ENCODE measurements at places on chromosomes 1 and 21.

DNA sequence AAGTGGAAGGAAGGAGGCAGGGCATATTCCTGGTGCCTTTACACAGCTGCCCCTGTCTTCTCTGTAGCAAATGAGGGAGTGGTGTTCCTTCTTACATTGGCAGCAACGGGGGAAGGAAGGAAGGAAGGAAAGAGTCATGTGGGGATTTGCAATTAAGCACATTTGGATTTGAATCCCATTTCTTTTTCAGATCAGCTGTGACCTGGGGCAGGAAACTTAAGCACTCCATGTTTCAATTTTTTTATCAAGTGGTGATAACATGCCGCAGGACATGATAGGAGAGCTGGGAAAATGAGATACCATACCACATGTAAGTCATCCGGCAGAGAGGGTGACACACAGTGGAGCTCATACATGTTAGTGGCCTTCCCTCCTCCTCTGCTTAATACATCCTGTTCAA lies 186.8 kb downstream of the APP start:
- peak; percentile 9 for DNase-seq

GRCh38 chr1:30764939-30765555 lies 7.5 kb upstream of the LAPTM5 start:
- DNase-seq: no peak

DNA sequence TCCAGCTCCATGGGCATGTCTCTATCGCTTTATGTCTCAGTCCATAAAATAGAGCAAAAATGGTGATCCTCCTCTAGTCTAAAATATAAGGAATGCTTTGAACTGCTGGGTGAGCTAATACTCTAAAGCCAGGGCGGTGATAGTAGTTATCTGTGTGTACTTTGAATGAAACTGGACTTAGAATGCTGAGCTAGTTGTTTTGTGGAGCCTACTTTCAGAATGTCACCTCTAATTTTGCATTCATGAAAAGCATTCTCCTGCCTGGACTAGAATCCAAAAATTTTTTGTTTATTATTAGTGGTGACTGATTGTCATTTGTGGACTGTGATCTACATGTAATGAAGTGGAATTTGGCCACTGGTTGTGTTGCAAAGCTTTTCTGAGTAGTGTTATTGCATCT lies 241.6 kb upstream of the C1orf105 start:
- DNase-seq: no peak

DNA sequence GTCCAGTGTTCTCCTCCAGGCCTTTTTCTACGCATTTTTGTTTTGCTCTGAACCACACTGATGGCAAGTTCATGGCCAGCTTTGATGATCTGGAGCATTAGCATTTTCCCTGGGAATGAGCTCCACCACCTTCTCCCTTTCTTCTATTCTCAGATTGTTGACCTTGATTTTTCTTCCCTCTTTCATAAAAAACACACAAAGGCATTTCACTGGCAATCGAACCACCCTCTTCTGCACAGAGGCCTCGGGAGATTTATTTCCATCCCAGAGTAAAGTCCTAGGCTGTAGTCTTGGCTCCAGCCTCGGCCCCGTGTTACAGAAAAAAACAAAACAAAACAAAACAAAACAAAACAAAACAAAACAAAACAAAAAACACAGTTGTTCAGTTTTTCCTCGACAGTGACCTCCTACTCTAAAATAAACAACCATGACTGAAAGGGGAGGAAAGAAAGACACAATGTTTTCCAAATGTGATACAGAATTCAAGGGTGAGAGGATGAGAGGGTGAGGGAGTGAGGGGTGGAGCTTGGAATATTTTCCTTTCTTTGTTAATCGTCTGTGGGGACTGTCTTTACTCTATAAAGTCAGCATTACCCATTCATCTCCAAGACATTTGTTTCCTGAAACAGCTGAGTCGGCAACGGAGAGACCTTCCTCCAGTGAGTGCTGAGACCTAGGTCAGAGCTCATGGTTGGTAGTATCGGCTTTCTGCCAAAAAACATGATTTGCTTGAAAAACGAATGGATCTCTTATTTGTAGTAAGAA lies 29.8 kb upstream of the RNF186 start:
- DNase-seq: no peak

GRCh38 chr1:196857188-196857587 lies 30.7 kb upstream of the CFHR4 start:
- no peak for DNase-seq

DNA sequence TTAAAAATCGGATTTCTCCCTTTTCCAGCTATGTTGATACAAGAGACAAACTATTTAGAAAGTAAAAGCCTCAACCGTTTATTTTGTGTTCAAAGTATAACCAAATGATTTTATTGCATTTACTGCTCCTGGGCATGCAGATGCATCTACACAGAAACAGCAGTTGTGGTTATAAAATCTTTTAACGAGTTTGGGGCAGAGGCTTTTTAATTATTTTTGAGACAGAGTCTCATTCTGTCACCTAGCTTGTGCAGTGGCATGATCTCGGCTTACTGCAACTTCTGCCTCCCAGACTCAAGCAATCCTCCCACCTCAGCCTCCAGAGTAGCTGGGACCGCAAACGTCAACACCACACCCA lies 33.6 kb downstream of the ZNF496 start:
- DNase-seq: no peak

DNA sequence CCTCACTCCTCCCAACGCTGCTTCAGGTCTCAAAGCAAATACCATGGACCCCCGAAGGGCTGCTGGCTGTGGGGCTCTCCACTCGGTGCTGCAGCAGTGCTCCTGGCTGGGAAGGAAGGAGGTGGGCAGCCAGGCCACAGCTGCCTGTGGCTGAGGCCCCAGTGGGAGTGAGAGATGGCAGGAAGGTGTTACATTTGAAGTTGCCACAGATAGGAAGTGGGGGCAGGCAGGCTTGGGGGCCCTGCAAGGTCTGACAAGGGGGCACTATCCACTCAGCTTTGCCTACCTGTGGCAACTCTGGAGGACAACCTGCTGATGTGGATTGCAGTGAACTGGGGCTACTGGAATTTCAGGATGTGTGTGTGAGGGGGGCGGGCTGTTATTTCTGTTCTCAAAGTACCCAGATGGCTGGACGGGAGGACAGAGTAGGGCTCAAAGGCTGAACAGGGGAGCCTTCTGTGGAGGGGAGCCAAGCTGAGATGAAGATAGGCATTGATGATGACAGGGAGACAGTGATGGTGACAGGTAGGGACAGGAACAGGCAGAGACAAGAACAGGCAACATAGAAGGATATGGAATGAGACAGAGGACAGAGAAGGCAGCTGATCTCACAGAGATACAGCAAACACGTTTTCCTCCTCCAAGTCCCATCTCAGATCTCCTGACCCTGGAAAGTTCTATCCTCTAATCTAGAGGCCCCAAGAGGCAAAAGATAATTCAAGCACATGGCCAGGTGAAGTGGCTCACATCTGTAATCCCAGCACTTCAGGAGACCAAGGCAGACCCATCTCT lies 1.8 kb downstream of the ZNF683 start:
- no peak for DNase-seq

DNA sequence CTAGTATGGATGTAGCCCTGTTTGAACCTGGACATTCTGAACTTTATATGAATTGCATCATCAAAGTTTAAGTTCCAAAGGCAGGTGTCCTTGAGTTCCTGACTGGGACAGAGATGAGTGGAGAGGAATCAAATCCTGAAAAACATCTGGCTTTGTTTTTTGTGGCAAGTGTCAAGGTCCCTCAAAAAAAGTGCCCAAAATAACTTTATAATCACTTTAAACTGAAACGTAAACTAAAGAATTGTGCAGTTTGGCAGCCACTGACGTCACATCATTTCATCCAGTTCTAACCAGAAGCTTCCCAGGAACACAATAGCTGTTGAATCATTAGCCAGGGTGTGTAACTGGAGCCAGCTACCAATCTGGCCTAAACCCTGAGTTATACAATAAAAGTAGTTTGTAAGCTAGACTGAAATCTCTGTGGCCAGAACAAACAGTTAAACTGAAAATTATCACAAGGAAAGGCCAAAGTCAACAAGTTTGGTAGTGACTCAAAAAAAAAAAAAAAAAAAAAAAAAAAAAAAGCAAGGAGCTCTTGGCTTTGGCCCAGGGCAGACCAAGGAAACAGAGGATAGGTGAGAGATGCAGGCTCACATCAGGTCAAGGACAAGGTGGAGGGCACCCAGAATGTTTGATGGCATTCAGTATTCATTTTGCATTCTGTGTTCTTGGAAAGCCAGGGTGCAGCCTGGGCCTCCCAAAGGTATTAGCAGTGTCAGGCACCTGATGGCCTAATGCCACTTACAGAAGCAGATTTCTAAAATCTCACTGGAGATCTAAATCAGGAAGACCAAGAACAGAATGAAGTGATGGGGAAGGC lies 74.3 kb downstream of the TNFSF18 start:
- DNase-seq: no peak

DNA sequence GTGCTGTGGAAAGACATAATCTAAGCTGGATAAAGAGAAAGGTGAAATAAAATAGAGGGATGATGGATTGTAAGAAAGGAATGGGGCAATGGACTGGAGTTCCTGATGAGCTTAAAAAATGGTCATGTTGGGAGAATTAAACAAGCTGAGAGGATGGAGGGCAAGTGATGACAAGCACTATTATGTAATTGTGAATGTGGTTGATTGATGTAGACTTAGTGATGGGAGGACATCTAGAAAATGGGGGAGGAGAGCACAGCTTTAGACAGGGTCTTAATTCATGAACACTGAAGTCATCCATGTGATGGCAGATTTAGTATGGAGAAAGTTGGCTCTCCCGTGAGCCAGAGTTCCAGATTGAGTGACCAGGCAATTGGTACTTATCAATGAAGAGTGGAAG lies 29.0 kb downstream of the DNAH14 start:
- no peak for DNase-seq

GRCh38 chr1:26020330-26020768 lies 1.2 kb upstream of the EXTL1 start:
- peak; percentile 55 for DNase-seq

DNA sequence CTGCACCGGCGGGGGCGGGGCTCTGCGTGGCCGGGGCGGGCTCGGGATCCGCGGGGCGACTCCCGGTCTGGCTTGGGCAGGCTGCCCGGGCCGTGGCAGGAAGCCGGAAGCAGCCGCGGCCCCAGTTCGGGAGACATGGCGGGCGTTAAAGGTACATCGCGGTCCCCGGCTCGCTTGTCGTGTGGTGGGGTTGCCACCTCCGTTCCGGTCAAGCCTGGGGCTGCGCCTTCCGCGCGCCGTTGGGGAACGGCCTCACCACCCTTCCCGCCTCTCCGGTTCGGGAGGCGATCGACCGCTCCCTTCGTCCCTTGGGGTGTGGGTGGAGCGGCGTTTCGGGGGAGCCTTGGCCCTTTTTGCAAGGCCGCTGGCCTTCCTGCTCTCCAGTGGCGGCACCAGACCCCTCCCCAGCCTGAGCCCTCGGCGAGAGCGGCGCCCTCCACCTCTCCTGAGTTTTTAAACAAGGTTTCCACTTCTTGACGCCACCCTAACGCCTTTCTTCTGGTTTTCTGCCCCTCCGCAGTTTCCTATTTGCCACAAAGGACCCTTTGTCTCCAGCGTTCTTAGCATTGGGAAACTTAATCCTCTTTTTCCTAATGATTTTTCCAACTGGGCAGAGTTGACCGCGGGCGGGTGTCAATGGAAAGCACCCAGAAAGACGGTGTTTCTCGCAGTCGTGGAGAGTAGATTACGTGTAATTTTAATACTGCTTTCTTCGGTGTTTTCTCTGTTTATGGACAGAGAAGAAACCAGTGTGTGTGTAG lies at the start of the genes LEPR and LEPROT:
LEPR (plus strand) TSS at position 79 of the 761 bp plus-strand sequence. CDS start 144,898 bp downstream, outside the sequence.
LEPROT (plus strand) TSS at position 79 of the 761 bp plus-strand sequence; CDS start at position 136, 57 bp downstream.
- no peak for DNase-seq

- DNase-seq: no peak
These were observed 141.6 kb downstream of the KCNT2 start for GRCh38 chr1:196466654-196467053.

GRCh38 chr1:29304025-29304684 lies 67.8 kb downstream of the PTPRU start:
- DNase-seq: no peak

DNA sequence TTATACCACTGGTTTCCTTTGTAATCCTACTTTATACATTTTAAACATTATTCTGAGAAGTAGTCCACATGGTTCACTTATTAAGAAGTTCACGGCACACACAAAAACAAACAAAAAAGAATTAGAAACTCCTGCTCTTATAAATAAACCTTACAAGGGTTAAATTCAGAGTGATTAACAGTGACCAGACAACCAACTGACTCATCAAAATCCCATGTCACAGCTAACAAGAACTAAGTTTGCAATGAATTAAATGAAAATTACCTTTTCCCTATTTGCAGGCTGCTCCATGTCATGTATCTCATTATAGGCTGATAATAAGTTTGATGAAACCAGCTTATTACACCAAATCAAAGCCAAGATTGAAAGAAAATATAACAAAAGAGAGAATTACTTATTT lies 77.5 kb downstream of the PUM1 start:
- DNase-seq: no peak

DNA sequence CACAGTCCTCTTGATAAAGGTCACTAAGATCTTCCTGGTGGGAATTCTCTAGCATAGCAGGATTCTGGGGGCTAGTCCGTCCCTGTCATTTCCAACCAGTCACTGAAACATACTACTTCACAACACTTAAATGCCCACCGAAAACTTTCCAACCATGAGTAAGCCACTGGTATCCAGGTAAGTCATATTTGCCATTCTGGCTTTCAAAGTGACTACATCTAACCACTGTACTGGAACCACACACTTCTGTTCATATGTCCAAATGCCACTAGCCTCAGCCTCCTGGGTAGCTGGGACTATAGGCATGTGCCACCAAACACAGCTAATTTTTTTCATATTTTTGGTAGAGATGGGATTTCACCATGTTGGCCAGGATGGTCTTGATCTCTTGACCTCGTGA lies 64.3 kb upstream of the VANGL1 start:
- no peak for DNase-seq

DNA sequence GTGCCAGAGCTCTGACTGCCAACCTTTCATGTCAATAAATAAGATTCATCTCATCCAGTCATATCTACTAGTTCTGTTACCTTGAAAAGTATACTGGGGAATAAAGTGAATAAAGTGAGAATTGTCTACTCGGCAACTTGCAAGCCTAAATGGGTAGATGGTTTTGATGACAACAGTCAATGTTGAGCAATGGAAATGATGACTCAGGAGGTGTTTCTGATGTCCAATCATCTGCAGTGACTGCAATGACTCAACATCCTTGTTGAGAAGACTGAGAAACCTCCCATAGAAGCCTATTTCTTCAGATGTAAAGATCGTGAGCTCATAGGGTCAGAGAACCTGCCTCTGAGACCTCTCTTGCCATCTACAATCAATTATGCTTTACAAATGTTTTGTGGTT lies 276.4 kb downstream of the SPATA17 start:
- DNase-seq: no peak

- no peak for DNase-seq
These were observed 26.5 kb upstream of the SLC30A10 start for GRCh38 chr1:219954736-219955421.

GRCh38 chr21:42003051-42003461 lies 7.1 kb downstream of the ZBTB21 start:
- DNase-seq: peak; percentile 87

GRCh38 chr21:44998621-44999427 lies 59.0 kb downstream of the SLX9 start:
- no peak for DNase-seq

GRCh38 chr1:112718691-112719418 lies 3.7 kb upstream of the PPM1J start:
- DNase-seq: peak; percentile 95

- no peak for DNase-seq
These were observed 86.6 kb upstream of the ZNF326 start for GRCh38 chr1:89908273-89908671.

Data from suppressor macrophage (primary cell).